ENCODE measurements at places on chromosomes 11 and 22.

DNA sequence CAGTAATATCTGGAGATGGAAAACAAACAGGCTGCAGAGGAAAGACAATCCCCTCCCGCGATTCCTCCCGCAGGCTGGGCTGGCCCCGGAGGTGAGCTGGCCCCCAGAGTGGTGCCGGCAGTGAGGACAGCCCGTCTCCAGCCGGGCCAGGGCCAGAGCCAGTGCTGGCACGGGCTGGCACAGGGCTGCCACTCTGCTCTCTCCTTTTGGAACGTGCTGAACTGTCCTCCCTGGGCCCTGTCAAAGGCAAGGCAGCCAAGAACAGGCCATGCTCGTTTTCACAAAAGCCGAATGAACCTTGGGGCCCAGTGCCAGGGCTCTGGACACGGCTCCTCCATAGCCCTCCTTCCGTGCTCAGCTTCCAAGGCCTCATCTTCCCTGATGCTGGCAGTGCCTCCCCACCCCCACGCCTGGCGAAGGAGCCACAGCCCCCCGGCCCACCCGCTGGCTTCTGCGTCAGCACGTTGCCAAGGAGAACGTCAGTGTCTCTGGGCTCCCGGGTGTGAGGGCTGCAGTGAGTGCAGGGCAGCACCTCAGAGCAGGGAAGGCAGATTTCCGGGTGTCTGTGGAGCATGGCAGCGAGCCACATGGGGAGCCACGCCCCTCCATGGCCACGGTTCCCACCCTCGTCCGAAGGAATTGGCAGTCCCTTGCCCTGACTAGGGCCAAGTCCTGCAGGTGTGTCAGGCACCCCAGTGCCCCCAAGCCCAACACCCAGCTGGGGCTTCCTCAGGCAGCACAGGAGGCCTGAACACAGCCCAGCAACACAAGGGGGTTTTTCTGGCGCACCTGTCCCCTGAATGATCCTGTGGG, 28.6 kb downstream of the GNAZ start:
- H3K36me3 ChIP-seq = peaks cover 15% of the 10 kb centered on the region
- DNase-seq = peak; percentile 31
- no peak overlapping the region for H3K4me3 ChIP-seq
- no peaks in the 10 kb centered on the region for H3K27me3 ChIP-seq
- no peaks in the 10 kb centered on the region for H3K4me1 ChIP-seq

- H3K4me3 ChIP-seq = no peak overlapping the region
- no peaks in the 10 kb centered on the region for H3K4me1 ChIP-seq
- no peak overlapping the region for H3K27ac ChIP-seq
- H3K36me3 ChIP-seq = no peaks in the 10 kb centered on the region
Observed at GRCh38 chr22:23565305-23565914, 14.7 kb downstream of the IGLL1 start.

DNA sequence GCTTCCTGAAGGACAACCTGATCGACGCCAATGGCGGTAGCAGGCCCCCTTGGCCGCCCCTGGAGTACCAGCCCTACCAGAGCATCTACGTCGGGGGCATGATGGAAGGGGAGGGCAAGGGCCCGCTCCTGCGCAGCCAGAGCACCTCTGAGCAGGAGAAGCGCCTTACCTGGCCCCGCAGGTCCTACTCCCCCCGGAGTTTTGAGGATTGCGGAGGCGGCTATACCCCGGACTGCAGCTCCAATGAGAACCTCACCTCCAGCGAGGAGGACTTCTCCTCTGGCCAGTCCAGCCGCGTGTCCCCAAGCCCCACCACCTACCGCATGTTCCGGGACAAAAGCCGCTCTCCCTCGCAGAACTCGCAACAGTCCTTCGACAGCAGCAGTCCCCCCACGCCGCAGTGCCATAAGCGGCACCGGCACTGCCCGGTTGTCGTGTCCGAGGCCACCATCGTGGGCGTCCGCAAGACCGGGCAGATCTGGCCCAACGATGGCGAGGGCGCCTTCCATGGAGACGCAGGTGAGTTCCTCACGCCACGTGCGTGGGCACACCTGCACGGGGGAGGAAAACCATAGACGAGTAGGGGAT, 1.5 kb downstream of the BCR start:
- H3K4me1 ChIP-seq = no peaks in the 10 kb centered on the region
- H3K36me3 ChIP-seq = peaks cover 17% of the 10 kb centered on the region
- no peak for DNase-seq
- H3K27me3 ChIP-seq = no peaks in the 10 kb centered on the region
- H3K27ac ChIP-seq = peak overlapping the region; percentile 38

- no peaks in the 10 kb centered on the region for H3K36me3 ChIP-seq
- no peak overlapping the region for H3K27ac ChIP-seq
- H3K4me3 ChIP-seq = no peak overlapping the region
- peaks cover 39% of the 10 kb centered on the region for H3K4me1 ChIP-seq
- DNase-seq = no peak
- H3K27me3 ChIP-seq = peaks cover 81% of the 10 kb centered on the region
Observed at GRCh38 chr22:19765477-19766239, 5.1 kb downstream of the TBX1 start.

DNA sequence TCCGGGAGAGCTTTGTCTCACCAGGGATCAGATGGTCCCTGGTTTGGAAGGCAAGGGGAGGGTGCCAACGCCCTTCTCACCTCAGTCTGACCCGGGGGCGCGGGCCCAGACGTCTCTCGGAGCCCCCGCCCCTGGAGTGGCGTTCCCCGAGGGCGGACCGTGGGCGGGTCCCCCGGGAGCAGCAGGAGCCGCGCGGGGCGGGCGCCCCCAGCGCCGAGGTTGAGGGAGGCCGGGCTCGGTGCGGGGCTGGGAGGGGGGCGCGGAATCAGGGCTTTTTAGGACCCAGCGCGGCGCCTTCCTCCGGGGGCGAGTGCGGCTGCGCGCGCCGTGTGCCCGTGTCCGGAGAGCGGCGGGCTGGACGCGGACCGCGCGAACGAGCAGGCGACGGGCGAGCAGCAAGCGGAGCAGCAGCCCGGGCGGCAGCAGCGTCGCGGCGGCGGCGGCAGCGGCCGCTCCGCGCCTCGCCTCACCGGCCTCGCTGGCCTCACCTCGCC, at the start of gene KCNC1:
Gene KCNC1, plus strand, starts transcription at position 364 of the 494 bp plus-strand sequence. CDS start 1,222 bp downstream, outside the sequence.
- peak within 1 kb of the TSS; percentile 49 for H3K4me3 ChIP-seq
- no peak for DNase-seq
- H3K4me1 ChIP-seq = peaks cover 8% of the 10 kb centered on the region
- H3K36me3 ChIP-seq = no peaks in the 10 kb centered on the region
